ENCODE measurements at places on chromosomes 12 and 14. TPM values are rescaled to one million over a fixed set of nuclear protein-coding genes. Genes with fewer than 3 reads are reported as not detected.
A peak's percentile ranks its signal among the peaks of the same experiment; 100 is the strongest.

GRCh38 chr12:93115198-93115601 is 186.1 kb upstream of the EEA1 start:
- DNase-seq: no peak

- no peak for DNase-seq
Measured at GRCh38 chr14:36996133-36996856, 176.1 kb downstream of the SLC25A21 start.

GRCh38 chr14:68866991-68867533 is 74.2 kb upstream of the ZFP36L1 start:
- no peak for DNase-seq

DNA sequence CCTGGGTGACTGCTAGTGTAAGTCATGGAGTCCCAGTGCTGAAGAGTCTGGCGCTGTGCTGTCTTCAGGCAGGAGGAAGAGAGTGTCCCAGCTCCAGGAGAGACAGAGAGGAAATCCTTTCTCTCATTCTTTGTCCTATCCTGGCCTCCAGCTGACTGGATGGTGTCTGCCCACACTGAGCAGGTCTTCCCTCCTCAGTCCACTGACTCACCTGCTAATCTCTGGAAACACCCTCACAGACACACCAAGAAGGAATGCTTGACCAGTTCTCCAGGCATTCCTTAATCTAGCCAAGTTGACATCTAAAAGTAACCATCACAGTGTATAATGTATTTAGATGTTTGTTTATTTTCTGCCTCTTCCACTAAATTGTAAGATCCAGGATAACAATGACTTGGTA is 53.9 kb downstream of the EMP1 start:
- no peak for DNase-seq

GRCh38 chr12:50545786-50546185 is 41.0 kb downstream of the DIP2B start:
- no peak for DNase-seq

DNA sequence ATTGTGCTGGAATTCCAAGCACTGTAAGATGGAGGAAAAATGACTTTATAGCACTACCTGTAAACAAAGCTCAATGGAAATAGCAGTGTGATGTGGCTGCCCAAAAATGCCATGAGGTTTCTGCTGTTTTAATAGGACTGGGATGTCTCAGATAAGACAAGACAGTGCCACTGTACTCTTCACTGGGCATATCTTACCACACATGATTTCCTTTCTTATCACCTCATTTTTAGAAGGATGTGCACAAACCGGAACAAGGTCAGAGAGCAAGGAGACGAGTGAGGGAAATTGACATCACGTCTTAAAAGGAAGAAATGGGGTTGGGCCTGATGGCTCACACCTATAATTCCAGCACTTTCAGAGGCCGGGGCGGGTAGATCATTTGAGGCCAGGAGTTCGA is 38.4 kb upstream of the FGD4 start:
- no peak for DNase-seq

DNA sequence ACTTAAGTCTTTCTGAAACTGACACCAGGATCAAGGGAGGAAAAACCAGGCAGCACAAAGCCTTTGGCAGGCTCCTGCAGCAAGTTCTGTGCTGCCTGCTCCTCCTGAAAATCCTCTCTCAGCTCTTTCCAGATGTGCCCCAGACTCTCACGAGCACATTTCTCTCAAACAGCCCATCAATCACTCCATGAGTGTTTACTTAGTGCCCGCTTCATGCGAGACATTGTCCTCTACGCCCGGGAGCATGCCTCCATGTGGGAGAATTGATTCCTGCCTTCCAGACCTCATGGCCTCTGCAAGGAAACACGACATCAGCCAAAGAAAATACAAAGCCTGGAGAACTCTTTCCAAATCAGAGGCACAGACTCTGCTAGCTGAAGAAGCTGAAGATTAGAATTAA is 46.5 kb upstream of the TSPAN11 start:
- DNase-seq: no peak

GRCh38 chr12:3491938-3492792 is 1.2 kb downstream of the PRMT8 start:
- DNase-seq: peak; percentile 71

GRCh38 chr12:91100906-91101305 is 10.4 kb downstream of the LUM start:
- DNase-seq: no peak

DNA sequence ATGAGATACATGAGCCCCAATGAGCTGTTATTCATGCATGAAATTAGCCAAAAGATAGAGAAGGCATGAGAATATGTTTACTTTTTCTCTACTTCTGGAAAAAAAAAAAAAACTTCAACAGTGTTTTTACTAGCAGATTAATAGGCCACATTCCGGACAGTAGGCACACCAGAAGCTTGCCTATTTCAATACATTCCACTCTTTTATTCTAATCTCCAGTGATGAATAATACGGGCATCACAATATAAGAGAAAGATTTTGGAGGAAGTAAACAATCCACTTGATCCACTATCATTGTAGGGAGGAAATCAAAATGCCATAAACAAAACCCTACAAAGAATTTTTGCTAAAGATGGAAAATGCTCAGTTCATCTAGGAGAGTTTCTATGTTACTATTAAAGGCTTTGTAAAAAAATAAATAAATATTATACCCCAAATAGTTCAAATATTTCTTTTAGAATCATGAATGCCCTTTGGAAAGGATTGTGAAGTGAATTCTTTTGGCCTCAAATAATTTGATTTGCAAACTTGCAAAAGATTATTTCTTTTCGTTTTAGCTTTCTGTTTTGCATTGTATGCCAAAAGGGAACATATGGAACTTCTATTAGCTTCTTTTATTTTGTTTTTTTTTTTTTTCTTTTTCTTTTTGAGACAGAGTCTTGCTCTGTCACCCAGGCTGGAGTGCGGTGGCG is 232.6 kb downstream of the EPS8 start:
- DNase-seq: no peak

Gene POTEM
- not detected for total RNA-seq

GRCh38 chr12:6341417-6342139 is at the start of gene TNFRSF1A:
Gene TNFRSF1A, minus strand, starts transcription at chr12:6342076. Its CDS starts 262 bp downstream, at chr12:6341814.
- peak; percentile 77 for DNase-seq

GRCh38 chr12:114293571-114294302 is 112.2 kb downstream of the TBX5 start:
- DNase-seq: no peak

DNA sequence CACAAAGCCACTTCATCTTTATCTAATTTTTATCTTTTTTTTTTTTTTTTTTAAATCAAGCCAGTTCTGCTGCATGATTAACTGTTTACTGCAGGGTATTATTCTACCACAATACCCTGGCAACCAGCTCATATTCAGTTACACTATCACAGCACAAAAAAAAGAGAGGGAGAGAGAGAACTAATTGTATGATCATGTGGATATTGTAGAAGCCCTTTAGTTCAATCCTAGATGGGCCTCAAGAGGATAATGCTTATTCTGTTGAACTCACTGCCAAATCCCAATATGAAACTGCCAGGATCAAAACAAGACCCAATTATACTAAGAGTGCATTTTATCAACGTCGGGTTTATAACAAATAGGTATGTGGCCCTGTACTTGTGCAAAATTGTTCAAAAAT is 51.5 kb downstream of the MED13L start:
- DNase-seq: no peak

DNA sequence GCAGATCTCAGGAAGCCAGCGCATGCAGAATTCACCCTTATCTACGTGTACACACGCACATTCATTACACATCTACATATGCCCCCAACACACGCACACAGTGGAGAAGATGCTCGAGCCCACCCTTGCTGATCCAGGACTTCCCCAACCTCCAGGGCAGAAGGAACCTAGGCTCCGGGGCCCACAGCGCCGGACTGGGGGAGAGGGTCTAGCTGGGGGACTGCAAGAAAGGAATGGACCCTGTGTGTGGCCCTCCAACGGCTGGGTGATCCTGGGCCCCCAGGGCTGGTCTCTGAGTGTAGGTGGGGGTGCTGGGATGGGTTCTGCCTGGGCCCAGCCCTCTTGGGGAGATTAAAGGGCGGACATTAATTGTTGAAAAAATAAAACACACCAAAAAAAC is 128.1 kb upstream of the C14orf180 start:
- DNase-seq: no peak

DNA sequence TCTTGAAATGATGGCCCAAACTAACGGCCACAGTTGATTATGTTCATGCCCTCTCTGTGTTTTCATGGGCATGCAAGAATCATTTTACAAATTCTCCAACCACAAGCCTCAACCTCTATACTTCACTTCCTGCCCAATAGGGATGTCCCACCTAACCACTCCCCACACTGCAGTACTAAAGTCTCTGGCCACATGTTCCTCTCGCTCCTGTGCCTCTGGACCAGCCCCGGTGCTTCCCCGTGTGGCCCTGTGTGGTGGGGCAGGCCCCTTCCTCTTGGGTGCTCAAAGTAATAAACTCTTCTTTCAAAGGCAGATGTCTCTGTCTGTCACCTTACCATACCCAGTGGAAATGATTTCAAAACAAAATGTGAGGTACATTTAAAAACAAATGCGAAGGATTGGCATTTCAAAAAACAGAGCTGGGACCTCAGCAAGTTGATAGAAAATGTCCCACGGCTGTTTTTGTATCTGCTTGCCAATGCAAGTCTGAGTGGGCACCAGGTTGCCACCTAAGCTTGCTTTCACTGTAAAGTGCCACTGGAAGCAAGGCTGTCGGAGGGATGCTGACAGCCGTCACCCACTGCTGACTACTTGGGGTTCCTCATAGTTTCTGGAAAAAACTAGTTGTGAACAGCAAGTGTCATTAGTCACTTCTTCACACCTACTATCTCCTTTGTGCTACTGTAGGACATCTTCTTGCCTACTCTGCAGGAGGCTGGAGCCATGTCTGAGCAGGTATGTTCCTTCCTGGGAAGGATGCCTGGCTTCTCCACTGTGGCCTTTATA is 8.2 kb upstream of the SERPINA11 start:
- no peak for DNase-seq

DNA sequence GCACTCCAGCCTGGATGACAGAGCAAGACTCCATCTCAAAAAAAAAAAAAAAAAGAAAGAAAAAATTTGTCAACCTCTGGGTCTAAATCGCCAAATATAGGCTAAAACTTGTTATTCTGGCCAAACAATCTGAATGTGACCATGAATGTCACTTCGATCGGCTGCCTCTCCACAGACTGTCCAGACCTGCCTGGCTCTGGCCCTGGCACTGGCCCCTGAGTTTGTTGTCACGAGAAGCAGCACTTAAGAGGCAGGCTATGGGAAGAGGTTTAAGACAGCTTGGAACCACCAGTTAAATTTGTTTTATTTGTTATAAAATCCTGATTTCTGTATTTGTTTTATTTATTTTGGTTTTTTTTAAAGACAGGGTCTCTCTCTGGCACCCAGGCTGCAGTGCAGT is 14.5 kb downstream of the WSB2 start:
- DNase-seq: no peak

DNA sequence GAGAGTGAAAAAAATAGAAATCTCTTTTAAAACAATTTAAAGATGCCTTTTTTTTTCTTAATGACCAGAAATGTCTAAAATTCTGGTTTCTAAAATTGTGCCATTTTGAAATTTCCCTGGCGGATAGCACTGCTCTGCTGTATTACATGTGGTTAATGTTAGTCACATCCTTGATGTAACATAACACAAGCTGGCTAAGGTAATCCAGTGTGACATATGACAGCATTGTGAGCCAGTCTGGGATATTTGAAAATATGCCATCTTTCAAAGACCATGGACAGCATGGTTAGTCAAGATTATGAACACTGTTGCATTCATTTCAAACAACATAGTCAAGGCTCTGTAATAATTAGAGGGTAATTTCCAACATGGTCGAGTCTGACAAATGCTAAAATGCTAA is 133.2 kb downstream of the ALX1 start:
- DNase-seq: no peak

Gene GRIN2B
- total RNA-seq: under 0.01 TPM

All from hematopoietic multipotent progenitor cell (in vitro differentiated cells).